ENCODE measurements at places on chromosomes 5 and 9.

- DNase-seq, result no peak
Measured at GRCh38 chr5:140133514-140134167, 7.9 kb downstream of the IGIP start.

DNA sequence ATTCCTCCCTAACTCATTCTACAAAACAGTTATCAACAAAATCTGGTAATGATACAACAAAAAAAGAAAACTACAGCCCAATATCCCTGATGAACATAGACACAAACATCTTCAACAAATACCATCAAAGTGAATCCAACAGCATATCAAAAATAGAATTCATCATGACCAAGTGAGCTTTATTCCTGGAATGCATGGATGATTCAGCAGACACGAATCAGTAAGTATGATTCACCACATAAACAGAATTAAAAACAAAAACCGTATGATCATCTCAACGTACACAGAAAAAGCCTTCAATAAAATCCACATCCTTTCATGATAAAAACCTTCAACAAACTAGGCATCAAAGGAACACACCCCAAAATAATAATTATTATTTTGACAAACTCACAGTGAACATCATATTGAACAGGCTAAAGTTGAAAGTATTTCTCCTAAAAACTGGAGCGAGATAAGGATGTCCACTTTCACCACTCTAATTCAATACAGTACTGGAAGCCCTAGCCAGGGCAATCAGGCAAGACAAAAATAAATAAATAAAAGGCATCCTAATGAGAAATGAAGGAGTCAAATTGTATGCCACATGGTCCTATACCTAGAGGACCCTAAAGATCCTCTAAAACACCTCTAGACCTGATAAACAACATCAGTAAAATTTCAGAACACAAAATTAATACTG lies 305.1 kb upstream of the RGMB start:
- DNase-seq, result no peak

DNA sequence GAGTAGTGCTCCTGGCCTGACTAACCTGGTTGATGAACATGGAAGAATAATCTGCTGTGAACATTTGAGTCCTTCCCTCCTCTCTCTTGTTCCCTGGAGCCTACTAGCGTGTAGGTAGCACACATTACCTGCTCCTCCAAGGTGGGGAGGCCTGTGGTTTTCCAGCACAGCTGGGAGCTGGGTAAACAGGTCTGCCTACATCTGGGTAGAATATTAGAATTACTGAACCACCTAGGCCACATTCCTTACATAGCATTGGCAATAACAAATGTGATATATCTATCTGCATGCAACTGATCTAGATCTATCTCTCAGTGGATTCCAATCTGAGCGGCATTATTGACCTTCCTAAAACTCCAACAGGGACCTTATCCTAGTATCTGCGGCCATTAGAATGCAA lies 151.0 kb upstream of the ZNF366 start:
- DNase-seq, result no peak

GRCh38 chr5:9924614-9925013 lies 294.5 kb upstream of the TAS2R1 start:
- DNase-seq, result no peak

GRCh38 chr5:164893071-164893470 lies 1387.7 kb downstream of the MAT2B start:
- no peak for DNase-seq

- no peak for DNase-seq
Measured at GRCh38 chr5:103207653-103208052, 50.9 kb upstream of the MACIR start.

Data from GM12891 (cell line).